BE2C (cell line): ENCODE measurements at places on chromosomes 16 and 17.

GRCh38 chr16:57612494-57612893 is 15.9 kb upstream of the ADGRG1 start:
- DNase-seq = no peak

GRCh38 chr16:56370875-56371659 is 54.3 kb downstream of the AMFR start:
- DNase-seq = no peak

DNA sequence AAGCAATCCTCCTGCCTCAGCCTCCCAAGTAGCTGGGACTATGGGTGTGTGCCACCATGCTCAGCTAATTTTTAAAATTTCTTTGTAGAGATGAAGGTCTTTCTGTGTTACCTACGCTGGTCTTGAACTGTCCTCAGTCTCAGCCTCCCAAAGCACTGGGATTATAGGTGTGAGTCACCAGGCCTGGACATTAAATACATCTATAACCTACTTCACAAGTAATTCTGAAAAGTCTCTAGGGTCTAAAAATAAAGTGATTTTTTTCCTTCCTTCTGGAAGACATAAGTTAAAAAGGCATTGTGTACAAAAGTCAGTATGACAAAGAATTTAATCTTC is 118.3 kb downstream of the PARN start:
- no peak for DNase-seq

GRCh38 chr16:71542377-71542776 is 16.2 kb downstream of the CHST4 start:
- peak; percentile 71 for DNase-seq

GRCh38 chr16:635573-636205 is 416 bp downstream of the METTL26 start:
- no peak for DNase-seq

DNA sequence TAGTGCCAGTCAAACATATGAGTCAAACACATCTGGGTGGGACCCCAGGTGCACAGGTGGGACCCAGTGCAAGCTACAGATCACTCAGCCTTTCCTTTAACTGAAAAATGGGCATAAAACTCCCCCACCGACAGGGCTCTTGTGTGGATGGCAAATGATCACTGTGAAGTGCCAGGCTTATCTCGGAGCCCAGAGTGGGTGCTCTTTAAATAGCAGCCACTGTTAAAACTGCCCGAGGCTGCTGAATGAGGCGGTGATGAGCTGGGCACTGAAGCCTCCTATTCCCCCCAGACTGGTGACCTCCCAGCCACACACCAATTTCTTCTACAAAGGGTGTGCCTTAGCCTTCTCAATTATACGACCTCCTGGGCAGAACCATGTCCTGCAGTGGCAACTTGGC is 433.8 kb downstream of the SLC39A11 start:
- no peak for DNase-seq

GRCh38 chr16:3074860-3075522 is 9.6 kb downstream of the IL32 start:
- no peak for DNase-seq

GRCh38 chr16:4839942-4840341 is 7.1 kb downstream of the GLYR1 start:
- no peak for DNase-seq
